ENCODE measurements at places on chromosomes 3 and 15.

- no peak for DNase-seq
Measured at GRCh38 chr15:47737477-47737876, 20.2 kb downstream of the SEMA6D start.

DNA sequence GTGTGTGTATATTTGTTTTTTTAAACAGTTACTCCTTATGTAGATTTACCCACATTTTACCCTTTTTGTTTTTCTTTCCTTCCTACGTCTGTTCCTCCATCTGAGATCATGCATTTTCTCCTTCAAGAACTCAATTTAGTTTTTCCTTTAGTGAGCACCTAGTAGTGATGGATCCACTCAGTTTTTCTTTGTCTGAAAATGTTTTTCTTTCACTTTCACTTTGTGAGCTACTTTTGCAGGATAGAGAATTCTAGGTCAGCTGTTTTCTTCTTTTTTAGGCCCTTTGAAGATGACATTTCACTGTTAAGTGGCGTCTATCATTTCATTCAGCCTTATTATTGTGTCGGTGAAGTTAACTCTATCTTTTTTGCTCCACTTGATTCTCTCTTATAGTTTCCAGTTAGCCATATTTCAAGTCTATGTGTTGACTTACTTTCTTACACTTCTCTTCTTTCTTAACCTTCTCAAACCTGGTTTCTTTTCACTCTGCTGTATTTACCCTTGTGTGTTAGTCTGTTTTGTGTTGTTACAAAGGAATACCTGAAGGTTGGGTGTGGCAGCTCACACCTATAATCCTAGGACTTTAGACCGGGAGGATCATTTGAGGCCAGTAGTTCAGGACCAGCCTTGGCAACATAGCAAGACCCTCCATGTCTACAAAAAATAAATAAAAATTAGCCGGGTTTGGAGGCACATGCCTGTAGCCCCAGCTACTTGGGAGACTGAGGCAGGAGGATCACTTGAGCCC, 55.8 kb downstream of the PRKCI start:
- no peak for DNase-seq

DNA sequence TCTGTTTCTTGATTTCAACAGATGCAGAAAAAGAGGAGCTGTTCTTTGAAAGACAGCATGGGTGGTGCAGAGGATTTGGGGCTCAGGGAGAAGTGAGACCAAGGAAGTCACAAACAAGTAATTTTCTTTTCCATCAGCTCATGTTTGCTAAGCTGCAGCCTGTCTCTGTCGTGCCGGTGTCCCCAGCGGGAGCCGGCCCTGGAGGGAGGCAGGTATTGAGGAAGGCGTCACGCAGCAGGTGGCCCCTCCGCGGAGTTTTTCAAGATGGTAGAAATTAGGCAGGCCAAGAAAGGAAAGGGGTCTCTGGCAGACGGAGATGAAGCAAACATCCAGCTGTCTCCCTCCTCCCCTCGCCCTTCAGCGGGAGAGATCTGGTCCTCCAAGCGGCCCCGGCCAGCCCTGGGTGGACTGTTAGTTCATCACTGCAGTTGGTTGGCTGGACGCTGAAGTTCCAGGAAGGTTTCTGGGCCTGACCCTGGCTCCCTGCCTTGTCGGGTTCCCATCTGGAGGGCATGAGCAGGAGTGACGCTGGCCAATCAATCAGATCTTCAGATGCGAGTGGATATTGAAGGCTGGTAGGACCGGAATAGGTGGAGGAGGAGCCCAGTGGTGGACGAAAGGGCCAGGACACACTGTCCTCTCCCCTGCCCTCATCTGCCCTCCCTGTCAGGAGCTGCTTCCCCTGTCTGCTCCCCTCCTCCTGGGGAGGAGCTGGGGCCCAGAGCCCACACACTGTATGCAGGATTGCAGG, 27.7 kb upstream of the MUC4 start:
- no peak for DNase-seq

- DNase-seq = no peak
Measured at GRCh38 chr3:16406166-16406565, 107.3 kb downstream of the RFTN1 start.

Data from head of caudate nucleus (tissue), 42 donors.